T-helper 17 cell (primary cell): ENCODE measurements at places on chromosomes 4 and X. TPM values are rescaled to one million over a fixed set of nuclear protein-coding genes. Genes with fewer than 3 reads are reported as not detected.

SULT1B1 gene
- total RNA-seq = 4.3 TPM

- H3K36me3 ChIP-seq = no peaks in the 10 kb centered on the region
- no peak for DNase-seq
- no peaks in the 10 kb centered on the region for H3K4me1 ChIP-seq
Observed at GRCh38 chrX:22699581-22700091, 300.1 kb upstream of the DDX53 start.

RHOXF2B gene
- total RNA-seq = not detected

GRCh38 chr4:53431052-53431451 lies 53.6 kb downstream of the FIP1L1 start:
- no peaks in the 10 kb centered on the region for H3K27me3 ChIP-seq
- peaks cover 14% of the 10 kb centered on the region for H3K4me1 ChIP-seq
- no peak for DNase-seq
- peaks cover 3% of the 10 kb centered on the region for H3K36me3 ChIP-seq

GRCh38 chr4:2881431-2881830 lies 37.8 kb downstream of the ADD1 start:
- no peaks in the 10 kb centered on the region for H3K27me3 ChIP-seq
- H3K27ac ChIP-seq = no peak overlapping the region
- peaks cover 8% of the 10 kb centered on the region for H3K36me3 ChIP-seq

GRCh38 chr4:109276482-109277095 lies 25.9 kb downstream of the COL25A1 start:
- no peak for DNase-seq
- no peak overlapping the region for H3K4me3 ChIP-seq
- peaks cover 33% of the 10 kb centered on the region for H3K27me3 ChIP-seq
- no peaks in the 10 kb centered on the region for H3K36me3 ChIP-seq

GRCh38 chr4:110865611-110866259 lies 242.9 kb upstream of the PITX2 start:
- no peaks in the 10 kb centered on the region for H3K4me1 ChIP-seq
- no peak overlapping the region for H3K27ac ChIP-seq

SCML1 gene
- 9.9 TPM for total RNA-seq

DNA sequence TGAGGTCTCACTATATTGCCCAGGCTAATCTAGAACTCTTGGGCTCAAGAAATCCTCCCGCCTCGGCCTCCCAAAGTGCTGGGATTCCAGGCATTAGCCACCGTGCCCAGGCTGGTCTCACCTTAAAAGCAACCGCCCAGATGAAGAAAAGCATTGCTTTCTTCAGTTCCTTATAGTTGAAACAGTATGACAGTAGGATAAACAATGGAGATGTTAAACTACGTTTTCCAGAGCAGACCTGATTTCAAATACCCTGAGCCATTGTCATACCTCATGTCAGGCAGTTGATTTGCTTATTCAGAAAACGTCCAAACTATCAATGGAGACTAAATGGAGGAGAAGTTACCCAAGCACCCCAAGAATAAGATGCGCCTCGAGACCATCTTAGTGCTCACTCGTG lies 26.3 kb upstream of the TMEM131L start:
- no peaks in the 10 kb centered on the region for H3K36me3 ChIP-seq
- no peak for DNase-seq
- H3K27me3 ChIP-seq = no peaks in the 10 kb centered on the region
- peak overlapping the region; percentile 87 for H3K4me3 ChIP-seq
- peaks cover 31% of the 10 kb centered on the region for H3K4me1 ChIP-seq
- H3K27ac ChIP-seq = peak overlapping the region; percentile 97

DNA sequence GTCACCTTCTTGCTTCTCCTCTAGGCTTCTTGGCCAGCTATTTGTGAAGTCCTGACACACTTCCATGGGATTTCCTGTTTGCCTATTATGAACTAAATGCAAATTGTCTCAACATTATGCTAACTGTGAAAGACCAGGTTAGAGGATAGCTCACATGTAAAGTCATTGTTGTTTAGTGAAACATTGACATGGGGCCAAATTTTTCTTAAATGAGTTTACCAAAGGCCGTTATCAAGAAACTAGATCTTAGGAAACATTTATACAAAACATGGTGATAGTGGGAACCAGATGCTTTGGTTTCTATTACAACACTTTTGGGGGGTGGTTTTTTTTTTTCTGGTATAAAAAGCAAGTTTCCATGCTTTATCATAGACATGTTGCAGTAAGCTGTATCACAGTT lies 466.8 kb upstream of the FAM241A start:
- H3K27ac ChIP-seq = no peak overlapping the region
- no peaks in the 10 kb centered on the region for H3K4me1 ChIP-seq
- no peak overlapping the region for H3K4me3 ChIP-seq
- no peaks in the 10 kb centered on the region for H3K27me3 ChIP-seq
- no peak for DNase-seq

EGF gene
- 0.30 TPM for total RNA-seq

DNA sequence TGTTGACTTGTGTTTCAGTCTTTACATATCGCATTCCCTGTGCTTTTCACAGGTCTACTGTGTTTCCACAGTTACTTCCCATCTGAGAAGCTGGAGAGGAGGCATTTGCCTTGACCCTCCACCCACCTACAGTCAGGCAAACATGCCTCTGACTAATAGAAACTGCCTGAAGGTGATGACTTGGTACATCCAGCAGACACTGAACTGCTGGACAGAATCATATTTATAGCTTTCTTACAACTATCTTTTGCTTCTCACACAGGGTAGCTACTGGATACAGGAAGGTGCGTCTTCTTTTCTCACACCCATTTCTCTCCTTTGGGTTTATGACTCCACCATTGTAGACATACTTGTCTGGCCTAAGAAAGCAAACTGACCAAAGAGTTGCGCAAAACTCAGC lies 58.0 kb downstream of the VGLL1 start:
- H3K36me3 ChIP-seq = no peaks in the 10 kb centered on the region
- no peaks in the 10 kb centered on the region for H3K27me3 ChIP-seq
- peaks cover 37% of the 10 kb centered on the region for H3K4me1 ChIP-seq
- no peak for DNase-seq
- peak overlapping the region; percentile 94 for H3K27ac ChIP-seq
- no peak overlapping the region for H3K4me3 ChIP-seq

DNA sequence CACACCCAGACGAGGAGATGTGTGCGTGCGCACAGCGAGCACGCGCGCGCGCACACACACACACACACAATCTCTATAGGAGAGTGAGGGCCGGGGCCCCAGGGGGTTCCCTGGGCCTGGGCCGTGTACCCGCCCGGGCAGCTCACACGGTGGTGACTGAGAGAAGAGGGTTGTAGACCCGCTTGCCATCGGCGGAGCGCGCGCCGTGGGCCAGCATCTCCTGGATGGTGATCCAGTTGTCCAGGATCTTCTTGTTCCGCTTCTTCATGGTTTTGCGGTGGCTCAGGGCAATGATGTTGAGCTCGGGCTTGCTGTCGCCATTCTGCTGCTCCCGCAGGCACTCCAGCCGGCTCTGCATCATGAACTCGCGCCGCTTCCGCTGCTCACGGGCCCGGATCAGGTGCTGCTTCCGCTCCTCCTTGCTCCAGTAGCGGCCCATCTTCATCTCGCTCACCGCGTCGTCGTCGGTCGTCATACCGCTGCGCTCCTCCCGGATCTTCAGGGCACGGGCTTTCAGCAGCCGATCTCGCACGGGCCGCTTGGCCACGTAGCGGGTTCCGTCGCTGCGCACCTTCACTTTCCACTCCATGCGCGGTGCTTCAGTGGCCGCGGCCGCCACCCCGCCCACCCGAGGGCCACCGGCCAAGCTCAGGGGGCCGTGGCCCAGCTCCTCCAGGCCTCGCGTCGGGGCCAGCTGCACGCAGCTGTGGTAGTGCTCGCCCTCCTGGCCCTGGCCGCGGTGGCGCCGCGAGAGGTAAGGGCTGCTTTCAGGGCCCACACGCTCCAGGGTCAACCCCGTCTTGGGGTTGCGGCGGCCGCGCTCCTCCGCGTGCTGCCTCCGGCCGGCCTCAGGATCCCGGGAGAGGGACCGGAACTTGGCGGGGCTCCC lies 9.0 kb downstream of the SSR4 start:
- H3K27me3 ChIP-seq = no peaks in the 10 kb centered on the region
- peaks cover 4% of the 10 kb centered on the region for H3K4me1 ChIP-seq
- DNase-seq = no peak
- no peak overlapping the region for H3K27ac ChIP-seq

SPANXN3 gene
- not detected for total RNA-seq

GRCh38 chrX:153430796-153431195 lies 15.1 kb downstream of the TREX2 start:
- no peak overlapping the region for H3K27ac ChIP-seq
- H3K4me1 ChIP-seq = no peaks in the 10 kb centered on the region
- no peaks in the 10 kb centered on the region for H3K36me3 ChIP-seq
- no peak for DNase-seq
- H3K4me3 ChIP-seq = no peak overlapping the region
- no peaks in the 10 kb centered on the region for H3K27me3 ChIP-seq

ADGRG4 gene
- not detected for total RNA-seq

CTAG1B gene
- not detected for total RNA-seq
